ENCODE measurements at places on chromosomes 4 and X.

DNA sequence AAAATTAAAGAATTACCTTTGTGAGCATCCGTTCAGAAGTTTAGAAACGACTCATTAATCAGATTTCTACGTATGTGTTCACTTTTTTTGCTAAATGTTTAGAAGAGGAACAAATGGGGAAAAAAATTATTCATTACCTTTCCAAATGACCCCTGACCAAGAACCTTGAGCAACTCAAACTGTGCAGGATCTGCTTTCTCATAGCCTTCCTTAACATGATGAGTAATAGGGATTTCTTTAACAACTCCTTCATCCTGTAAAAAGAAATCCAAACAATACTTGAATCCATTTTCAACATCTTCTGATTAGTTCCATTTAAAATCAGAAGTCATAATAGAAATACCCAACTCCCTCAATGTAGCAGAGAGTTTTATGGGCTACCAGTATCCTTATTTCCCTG lies 32.1 kb downstream of the RPS6KA6 start:
- DNase-seq, result no peak

- no peak for DNase-seq
Measured at GRCh38 chr4:100935090-100935489, 412.2 kb downstream of the PPP3CA start.

DNA sequence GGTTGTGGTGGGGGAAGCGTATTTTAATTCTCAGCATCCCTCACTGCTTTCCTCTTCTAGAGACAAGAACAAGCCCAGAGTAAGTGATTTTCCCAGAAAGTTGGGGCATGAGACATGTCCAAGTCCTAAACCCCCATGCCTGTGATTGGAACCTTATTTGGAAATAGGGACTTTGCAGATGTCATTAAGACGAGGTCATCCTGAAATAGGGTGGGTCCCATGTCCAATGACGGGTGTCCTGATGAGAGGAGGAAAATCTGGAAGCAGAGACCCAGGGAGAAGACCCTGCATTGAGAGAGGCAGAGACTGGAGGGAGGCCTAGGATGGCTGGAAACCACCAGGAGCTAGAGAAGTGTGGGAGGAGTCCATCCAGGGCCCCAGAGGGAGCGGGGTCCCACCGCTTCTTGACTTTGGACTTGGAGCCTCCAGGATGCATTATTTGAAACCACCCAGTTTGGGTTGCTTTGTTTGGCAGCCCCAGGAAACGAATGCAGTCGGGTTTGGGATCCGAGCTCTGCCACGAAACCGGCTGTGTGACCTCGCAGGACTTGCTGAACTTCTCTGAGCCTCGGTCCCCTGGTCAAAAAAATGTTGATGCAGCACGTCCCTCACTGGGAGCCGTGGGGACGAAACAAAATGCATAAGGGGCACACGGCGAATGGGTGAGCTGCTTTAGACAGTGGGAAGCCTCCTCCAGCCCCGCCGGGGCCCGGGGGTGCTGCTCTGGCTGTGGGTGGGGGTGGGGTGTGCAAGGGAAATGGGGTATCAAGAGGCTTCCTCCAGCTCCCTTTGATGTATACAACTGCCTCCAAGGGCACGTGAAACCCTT lies 113.9 kb downstream of the CPZ start:
- DNase-seq, result no peak

GRCh38 chr4:89222170-89222569 lies 85.4 kb downstream of the GPRIN3 start:
- DNase-seq, result no peak

GRCh38 chr4:6264225-6264540 lies 5.5 kb upstream of the WFS1 start:
- DNase-seq, result no peak

- DNase-seq, result no peak
Measured at GRCh38 chr4:41427931-41428600, 109.9 kb upstream of the LIMCH1 start.

DNA sequence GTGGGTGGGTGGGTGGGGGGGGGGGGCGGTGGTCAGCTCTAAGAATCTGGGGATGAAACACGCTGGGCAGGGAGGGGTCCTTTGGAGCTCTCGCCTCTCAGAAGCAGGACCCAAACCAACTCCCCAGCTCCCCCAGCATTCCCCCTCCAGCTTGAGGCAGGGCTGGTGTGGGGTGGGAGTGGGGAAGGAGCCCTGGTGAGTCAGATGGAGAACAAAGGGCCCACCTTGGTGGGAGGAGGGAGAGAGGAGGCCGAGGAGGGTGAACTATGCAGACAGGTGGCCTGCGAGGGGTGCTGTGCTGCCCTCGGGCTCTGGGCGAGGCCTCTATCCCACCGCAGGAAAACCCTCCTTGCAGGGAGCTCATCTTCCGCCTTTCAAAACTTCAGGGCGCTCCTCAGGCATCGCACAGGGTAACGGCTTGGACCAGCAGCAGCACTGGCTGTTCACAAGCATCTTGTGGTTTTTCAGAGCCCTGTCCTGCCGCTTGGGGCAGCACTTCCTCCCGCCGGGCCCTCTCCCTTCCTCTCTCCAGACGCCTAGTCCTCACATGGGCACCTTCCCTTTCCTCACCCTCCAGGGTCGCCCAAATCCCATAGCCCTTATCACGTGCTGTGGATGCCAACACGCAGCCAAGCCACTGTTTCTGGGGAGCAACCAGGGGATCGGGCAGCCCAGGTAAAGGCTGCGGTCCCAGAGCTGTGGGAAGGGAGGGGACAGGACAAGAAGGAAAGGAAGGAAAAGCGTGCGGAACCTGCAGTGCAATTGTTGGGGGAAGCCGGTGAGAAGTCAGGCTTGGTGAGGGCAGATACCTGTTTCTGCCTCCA lies 34.0 kb upstream of the GRPEL1 start:
- DNase-seq, result peak; percentile 35

- no peak for DNase-seq
Measured at GRCh38 chrX:149699761-149700160, 12.1 kb upstream of the MAGEA11 start.

DNA sequence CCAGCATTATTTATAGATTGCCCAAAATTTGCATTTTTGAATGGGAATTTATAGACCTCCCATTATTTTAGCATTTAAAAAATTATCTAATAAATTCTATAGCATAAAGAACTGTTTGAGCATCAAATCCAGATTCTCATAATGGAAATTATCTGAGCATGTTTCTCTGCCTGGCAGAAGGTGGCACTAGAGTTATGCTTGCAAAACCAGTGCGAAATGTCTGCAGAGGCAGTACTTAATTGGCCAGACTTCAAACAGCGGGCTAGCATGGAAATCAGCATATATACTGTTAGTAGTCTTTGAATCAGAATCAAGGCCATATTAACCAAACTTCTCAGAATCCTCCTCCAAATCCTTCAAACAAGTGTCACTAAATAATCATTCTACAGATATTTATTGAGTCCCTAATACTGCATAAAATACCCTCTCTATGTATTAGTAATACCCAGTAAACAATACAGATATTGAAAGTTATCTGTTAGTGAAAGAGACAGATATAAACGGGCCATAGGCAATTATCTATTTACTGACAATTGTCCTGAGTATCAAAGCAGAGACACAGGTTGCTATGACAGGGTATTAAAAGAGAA lies 78.7 kb upstream of the DCLK2 start:
- peak; percentile 28 for DNase-seq

GRCh38 chr4:104772849-104773248 lies 278.2 kb upstream of the CXXC4 start:
- no peak for DNase-seq

- DNase-seq, result no peak
Measured at GRCh38 chrX:83529950-83530349, 21.9 kb downstream of the POU3F4 start.

- no peak for DNase-seq
Measured at GRCh38 chr4:16083241-16084191, at the start of gene PROM1. TSS of gene PROM1 (minus strand) at chr4:16084023. CDS start at chr4:16075906, 8,117 bp downstream.

DNA sequence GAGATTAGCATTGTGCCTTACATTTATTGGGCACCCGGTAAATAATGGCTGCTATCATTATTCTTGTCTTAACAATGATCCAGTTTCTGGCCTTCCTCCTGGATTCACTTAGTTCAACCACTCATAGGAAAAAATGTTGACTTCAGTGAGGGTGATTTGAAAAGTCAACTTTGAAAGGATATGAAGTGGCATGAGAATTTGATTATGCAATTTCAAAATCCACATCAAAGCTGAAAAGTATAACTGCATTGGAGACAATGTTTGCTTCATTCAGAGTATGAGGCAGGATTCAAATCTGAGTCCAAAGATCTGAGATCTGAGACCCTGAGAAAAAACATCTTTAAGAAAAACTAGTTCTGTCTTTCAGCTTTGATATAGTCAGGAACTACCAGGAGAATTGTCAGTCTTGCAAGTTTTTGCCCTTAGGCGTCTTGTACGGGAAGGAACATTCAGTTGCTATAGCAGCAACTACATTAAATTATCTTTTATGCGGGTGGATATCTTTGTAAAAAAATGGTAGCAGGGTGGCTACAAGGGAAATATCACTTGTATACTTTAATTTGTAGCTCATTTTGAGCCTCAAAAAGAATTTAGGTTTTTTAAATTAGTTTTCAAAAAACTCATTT lies 587.5 kb upstream of the LCORL start:
- DNase-seq, result no peak

- no peak for DNase-seq
Measured at GRCh38 chr4:142098900-142099545, 462.6 kb downstream of the IL15 start.

DNA sequence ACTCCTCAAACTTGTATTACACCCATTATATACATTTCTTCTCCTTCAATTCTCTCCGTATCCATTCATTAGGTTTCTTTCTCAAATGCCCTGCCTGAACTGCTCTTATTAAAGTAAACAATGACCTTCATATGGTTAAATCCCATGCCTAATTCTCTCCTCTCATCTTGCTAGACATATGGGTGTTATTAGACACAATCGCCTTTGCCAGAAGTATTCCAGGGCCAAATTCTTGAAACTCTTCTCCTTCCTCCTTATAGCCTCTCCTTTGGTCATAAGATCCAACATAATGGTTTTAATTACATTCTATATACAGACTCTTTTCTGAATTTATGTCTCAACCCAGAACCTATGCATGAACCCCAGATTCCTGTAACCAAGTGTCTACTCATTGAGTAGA lies 4.8 kb downstream of the ANXA10 start:
- DNase-seq, result no peak

DNA sequence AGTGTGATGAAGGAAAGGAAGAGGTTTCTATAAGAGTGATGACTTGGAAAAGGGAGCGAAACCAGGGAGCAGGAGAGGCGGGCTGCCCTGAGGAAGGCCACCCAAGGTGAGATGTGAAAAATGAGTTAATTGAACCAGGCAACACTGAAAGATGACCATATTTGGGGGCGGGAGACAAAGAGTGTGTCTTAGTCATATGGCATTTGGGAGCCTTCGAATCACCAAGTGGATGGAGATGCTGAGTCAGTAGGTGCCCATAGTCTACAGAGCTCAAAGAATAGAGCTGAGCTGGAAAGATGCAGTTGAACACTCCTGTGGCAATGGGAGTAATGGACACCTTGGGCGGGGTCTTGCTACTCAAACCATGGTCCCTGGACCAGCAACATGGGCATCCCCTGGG lies 8.3 kb upstream of the TLR8 start:
- DNase-seq, result no peak

- DNase-seq, result no peak
Measured at GRCh38 chrX:107107459-107107858, 11.2 kb downstream of the RBM41 start.

GRCh38 chr4:161444626-161445025 lies 719.2 kb downstream of the FSTL5 start:
- no peak for DNase-seq

DNA sequence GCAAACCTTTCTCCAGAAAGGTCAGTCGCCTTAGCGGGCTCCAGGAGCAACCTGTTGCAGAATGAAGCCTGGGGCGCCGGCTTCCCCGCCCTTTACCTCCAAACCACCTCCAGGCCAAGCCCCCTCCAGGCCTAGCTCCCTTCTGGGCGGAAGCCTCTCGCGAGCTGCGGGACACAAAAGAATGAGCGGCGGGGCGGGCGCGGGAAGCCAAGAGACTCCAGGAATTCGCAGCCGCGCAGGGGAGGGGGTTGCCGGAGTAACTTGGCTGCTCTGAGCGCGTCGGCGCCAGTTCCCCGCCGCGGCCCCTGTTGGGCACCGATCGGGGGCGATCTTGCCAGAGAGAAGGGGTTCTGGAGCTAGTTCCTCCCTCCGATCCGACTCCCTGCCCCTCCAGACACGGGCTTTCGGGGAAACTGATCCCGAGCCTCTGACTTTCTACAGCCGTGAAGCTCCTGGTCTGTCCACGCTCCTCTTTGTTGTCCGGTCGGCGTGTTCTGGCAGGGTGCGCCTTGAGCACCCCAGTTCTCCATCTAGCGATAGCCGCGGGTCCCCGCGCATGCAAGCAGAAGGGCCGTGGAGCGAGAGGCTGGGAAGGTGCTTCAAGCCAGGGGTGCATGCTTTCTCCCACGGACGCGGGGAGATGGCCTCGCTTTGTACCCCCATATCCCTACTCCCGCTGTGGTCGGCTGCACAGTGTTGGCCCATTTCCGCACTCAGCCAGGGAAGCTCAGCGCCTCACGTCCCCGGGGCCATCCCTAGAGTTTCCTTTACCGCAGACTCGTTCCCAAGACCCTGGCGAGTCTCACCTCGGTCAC lies 1.2 kb downstream of the PROM1 start:
- no peak for DNase-seq

DNA sequence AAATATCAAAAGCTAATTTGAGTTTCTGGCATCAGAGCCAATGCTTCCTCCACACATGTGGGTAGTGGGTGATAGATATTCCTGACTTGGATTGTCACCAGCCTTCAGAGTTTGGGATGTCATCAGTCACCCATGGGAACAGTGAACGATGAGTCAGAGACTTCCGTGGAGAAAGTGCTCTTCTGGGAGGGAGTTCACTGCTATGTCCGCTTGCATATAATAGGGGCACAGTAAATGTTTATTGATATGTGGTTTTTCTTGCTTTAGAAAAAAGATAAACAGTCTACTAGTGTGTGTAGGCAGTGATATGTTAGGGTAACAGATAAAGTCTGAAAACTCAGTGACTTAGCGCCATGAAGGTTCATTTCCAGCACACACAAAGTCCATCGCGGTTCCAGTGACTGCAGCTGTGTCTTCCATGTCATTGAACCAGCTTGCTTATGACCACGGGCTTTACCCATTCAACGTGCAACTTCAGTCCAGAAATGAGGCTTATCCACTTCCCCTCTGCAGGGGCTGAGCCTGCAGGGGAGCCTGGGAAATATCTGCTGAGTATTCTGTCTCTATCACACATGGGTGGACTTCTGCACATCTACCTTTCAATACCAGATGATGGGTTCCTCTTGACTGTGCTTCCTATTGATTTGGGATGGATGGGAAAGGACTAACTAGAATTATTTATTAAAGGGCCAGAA lies 87.7 kb upstream of the WWC2 start:
- no peak for DNase-seq

Measured in SHP77 (cell line).